ENCODE measurements at places on chromosomes 6 and 20. TPM values are rescaled to one million over a fixed set of nuclear protein-coding genes. Genes with fewer than 3 reads are reported as not detected.

Gene FOXF2
- not detected for total RNA-seq

GRCh38 chr6:92404281-92404680 lies 1015.1 kb downstream of the EPHA7 start:
- H3K4me1 ChIP-seq = no peaks in the 10 kb centered on the region
- H3K27me3 ChIP-seq = no peaks in the 10 kb centered on the region
- DNase-seq = no peak
- no peak overlapping the region for H3K4me3 ChIP-seq

DNA sequence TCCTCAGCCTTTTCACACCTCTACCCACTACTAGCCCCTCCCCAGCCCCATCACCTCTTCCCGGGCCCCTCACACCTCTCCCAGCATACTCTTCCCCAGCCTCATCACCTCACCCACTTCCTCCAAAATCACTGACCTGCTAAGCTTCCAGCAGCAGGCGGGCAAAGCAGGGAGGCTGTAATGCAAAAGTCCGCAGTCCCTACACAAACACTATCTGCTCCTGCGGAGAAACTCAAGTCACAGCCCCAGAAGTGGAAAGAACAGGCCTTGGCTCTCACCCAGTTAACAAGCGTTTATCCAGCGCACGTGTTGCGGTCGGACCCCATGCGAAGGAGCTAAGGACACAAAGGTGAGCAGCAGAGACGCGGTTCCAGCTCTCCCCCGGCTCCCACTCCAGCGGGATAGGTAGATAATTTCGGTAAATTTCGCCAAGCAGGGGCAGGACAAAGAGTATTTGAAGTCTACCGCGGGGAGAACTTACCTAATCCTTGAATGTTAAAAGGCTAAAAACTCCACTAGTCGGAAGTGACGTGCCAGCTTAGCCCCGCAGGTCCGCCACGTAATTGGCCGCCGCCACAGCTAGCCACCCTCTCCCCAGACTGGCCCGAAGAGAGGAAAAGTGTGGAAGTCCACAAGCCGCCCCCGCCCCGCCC lies 728 bp upstream of the TRIM39 start:
- DNase-seq = peak; percentile 64
- H3K4me3 ChIP-seq = peak overlapping the region; percentile 83
- H3K4me1 ChIP-seq = peaks cover 52% of the 10 kb centered on the region
- H3K36me3 ChIP-seq = peaks cover 21% of the 10 kb centered on the region

GRCh38 chr6:11120271-11121005 lies 8.9 kb upstream of the ERVFRD-1 start:
- H3K27ac ChIP-seq = no peak overlapping the region
- H3K36me3 ChIP-seq = no peaks in the 10 kb centered on the region
- DNase-seq = no peak

Gene KIFC1
- total RNA-seq = 1.2 TPM

GRCh38 chr6:117550618-117551242 lies 51.6 kb downstream of the GOPC start:
- H3K27ac ChIP-seq = no peak overlapping the region
- H3K4me3 ChIP-seq = no peak overlapping the region
- H3K27me3 ChIP-seq = no peaks in the 10 kb centered on the region
- DNase-seq = no peak
- no peaks in the 10 kb centered on the region for H3K36me3 ChIP-seq

Gene SLC22A16
- total RNA-seq = not detected

- no peak for DNase-seq
- no peak overlapping the region for H3K4me3 ChIP-seq
- no peaks in the 10 kb centered on the region for H3K4me1 ChIP-seq
These were observed 83.0 kb downstream of the YTHDF1 start for GRCh38 chr20:63132715-63133471.

Gene RPP21
- total RNA-seq = 51.9 TPM

DNA sequence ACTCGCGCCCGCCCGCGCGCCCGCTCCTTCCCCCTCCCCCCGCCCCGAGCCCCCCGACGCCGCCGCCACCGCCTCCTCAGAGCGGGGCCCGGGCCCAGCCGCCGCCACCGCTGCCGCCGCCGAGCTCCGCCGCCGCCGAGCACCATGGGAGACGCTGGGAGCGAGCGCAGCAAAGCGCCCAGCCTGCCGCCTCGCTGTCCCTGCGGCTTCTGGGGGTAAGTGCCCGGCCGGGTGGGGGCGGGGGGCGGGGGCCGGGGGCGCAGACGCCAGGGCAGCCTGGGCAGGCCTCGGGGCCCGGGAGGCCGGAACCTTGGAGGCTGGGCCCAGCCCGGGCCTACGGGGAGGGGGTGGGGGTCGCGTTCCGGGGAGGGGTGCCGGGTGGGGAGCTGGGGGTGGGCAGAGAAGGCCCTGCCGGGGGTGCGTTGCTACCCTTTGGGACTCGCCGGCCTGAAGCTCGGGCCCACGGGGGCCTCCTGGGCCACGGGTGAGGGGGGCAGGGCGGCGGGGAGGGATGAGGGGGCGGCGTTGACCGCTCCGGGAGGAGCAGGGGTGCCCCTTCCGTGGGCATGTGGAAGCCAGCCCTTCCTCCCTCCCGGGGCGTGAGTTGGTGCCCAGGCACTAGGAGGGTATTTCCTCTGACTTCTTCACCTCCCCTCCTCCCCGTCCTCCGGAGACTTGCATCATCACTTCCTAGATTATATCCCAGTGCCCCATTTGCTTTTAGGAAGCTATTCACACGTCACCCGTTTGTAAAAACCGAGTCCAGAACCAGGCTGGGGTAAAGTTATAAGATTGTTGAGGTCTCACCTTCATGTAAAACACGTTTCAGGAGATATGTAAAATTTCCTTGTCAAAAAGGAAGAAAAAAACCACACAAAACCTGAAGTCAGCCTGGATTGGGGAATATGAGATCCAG lies 533 bp downstream of the ZFAND3 start:
- peaks cover 40% of the 10 kb centered on the region for H3K4me1 ChIP-seq
- peak overlapping the region; percentile 89 for H3K27ac ChIP-seq
- no peaks in the 10 kb centered on the region for H3K36me3 ChIP-seq
- H3K27me3 ChIP-seq = no peaks in the 10 kb centered on the region
- DNase-seq = no peak

Gene PRR18
- not detected for total RNA-seq

GRCh38 chr6:2558098-2558680 lies 192.5 kb downstream of the MYLK4 start:
- peaks cover 2% of the 10 kb centered on the region for H3K27me3 ChIP-seq
- no peaks in the 10 kb centered on the region for H3K36me3 ChIP-seq
- H3K27ac ChIP-seq = no peak overlapping the region
- H3K4me3 ChIP-seq = no peak overlapping the region
- no peak for DNase-seq

Gene PTCHD4
- not detected for total RNA-seq

DNA sequence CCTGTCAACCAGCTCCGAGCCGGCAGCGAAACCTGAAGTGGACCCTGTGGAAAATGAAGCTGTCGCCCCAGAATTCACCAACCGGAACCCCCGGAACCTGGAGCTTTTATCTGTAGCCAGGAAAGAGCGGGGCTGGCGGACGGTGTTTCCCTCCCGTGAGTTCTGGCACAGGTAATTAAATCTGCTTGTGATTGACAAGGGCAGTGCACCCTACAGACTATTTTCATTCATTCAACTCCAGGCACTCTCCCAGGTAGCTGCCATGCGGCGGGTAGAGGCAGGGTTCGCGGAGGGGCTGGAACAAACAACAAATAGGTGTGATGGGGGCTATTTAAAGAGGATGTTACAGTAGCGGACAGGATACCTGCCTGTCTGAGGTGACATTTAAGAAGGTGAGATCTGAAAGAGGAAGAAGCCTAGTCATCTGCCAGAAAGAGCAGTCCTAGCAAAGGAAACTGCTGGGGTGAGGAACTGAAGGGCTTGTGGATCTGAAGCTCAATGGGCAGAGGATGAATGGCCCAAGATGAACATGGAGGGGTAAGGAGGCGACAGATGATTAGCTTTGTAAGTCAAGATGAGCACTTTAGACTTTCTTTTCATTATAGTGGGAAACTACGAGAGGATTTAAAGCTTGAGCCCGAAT lies 810 bp downstream of the MRPL18 start:
- H3K36me3 ChIP-seq = peaks cover 54% of the 10 kb centered on the region
- H3K4me1 ChIP-seq = peaks cover 39% of the 10 kb centered on the region
- peak overlapping the region; percentile 84 for H3K4me3 ChIP-seq
- peak overlapping the region; percentile 97 for H3K27ac ChIP-seq
- no peaks in the 10 kb centered on the region for H3K27me3 ChIP-seq
- no peak for DNase-seq

Gene RALY
- total RNA-seq = 112 TPM

DNA sequence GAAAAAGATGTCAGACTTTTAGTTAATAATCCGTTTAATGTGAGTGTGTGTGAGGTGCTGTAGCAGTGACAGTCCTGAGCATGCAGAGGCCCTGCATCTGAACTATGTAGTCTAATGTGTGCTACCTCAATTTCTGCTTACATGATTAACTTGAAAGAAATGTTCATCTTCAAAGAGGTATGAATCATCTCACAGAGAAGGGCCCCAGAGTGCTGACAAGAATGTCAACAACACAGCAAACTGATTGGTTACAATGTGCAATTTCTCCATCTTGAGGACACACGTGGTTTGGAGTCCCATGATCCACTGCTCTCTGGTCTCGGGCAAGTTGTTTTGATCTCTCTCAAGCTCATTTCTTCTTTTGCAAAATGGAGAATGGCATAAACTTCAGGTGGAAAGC lies 61.7 kb upstream of the EMILIN3 start:
- H3K36me3 ChIP-seq = peaks cover 59% of the 10 kb centered on the region
- H3K27ac ChIP-seq = no peak overlapping the region
- H3K4me3 ChIP-seq = no peak overlapping the region
- no peaks in the 10 kb centered on the region for H3K27me3 ChIP-seq
- peaks cover 3% of the 10 kb centered on the region for H3K4me1 ChIP-seq

Gene F13A1
- total RNA-seq = 0.38 TPM

Gene NKAIN4
- total RNA-seq = not detected

Gene NCOA5
- total RNA-seq = 10.5 TPM

Gene WASF1
- total RNA-seq = 0.19 TPM

GRCh38 chr6:158714706-158715105 lies 64.9 kb downstream of the SYTL3 start:
- no peaks in the 10 kb centered on the region for H3K27me3 ChIP-seq
- peaks cover 42% of the 10 kb centered on the region for H3K4me1 ChIP-seq
- no peak overlapping the region for H3K27ac ChIP-seq
- peaks cover 31% of the 10 kb centered on the region for H3K36me3 ChIP-seq
- no peak overlapping the region for H3K4me3 ChIP-seq

Gene GSTA2
- total RNA-seq = not detected

Gene SAMD5
- total RNA-seq = not detected

DNA sequence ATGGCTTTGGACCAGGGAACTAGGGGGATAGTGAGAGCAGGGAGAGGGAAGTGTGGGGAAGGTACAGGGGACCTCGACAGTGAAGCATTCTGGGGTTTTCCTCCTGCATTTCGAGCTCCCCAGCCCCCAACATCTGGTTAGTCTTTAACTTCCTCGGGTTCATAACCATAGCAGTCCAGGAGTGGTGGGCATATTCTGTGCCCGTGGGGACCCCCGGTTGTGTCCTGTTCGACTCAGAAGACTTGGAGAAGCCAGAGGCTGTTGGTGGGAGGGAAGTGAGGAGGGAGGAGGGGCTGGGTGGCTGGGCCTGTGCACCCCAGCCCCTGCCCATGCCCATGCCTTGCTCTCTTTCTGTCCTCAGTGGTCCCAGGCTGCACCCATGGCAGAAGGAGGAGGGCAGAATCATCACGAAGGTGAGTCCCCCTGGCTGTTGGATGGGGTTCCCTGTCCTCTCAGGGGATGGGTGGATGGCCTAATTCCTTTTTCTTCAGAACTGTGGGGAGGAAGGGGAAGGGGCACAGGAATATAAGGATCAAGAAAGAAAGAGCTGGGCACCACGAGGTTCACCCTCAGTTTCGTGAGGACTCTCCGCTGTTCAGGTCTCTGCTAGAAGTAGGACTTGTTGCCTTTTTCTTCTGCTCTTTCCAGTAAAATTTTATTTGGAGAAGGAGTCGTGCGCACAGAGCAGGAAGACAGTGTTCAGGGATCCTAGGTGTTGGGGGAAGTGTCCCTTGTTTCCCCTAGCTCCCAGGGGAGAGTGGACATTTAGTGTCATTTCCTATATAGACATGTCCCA lies 4.2 kb downstream of the VEGFA start:
- H3K4me1 ChIP-seq = peaks cover 38% of the 10 kb centered on the region
- H3K36me3 ChIP-seq = no peaks in the 10 kb centered on the region
- no peak overlapping the region for H3K4me3 ChIP-seq
- H3K27me3 ChIP-seq = peaks cover 25% of the 10 kb centered on the region
- H3K27ac ChIP-seq = no peak overlapping the region

Gene OTOR
- not detected for total RNA-seq

Gene EPHA7
- total RNA-seq = not detected

- H3K27me3 ChIP-seq = no peaks in the 10 kb centered on the region
- H3K4me1 ChIP-seq = no peaks in the 10 kb centered on the region
- H3K27ac ChIP-seq = no peak overlapping the region
- no peak for DNase-seq
These were observed 126.5 kb upstream of the HDGFL1 start for GRCh38 chr6:22442826-22443225.

DNA sequence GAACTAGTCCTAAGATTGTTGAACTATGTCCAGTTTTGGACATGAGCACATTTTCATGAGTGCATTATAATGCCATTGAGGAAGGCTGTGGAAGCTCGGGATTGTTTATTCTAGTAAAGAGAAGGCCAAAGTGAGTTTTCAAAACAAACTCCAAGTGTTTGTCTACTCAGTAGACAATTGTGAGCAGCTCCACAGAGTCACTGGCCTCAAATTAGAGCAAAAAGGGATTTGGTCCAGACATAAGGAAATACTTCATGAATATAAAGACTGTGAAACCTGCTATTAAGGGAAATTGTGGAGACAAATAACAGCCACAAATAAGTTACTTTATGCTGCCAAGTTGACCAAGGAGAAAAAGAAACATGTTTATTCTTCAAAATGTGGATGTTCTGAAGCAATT lies 42.6 kb upstream of the PREP start:
- H3K27ac ChIP-seq = no peak overlapping the region
- no peaks in the 10 kb centered on the region for H3K27me3 ChIP-seq
- no peaks in the 10 kb centered on the region for H3K4me1 ChIP-seq
- H3K36me3 ChIP-seq = no peaks in the 10 kb centered on the region
- DNase-seq = no peak

GRCh38 chr6:155660251-155660977 lies 204.8 kb upstream of the NOX3 start:
- no peak for DNase-seq
- no peaks in the 10 kb centered on the region for H3K36me3 ChIP-seq
- no peaks in the 10 kb centered on the region for H3K27me3 ChIP-seq

DNA sequence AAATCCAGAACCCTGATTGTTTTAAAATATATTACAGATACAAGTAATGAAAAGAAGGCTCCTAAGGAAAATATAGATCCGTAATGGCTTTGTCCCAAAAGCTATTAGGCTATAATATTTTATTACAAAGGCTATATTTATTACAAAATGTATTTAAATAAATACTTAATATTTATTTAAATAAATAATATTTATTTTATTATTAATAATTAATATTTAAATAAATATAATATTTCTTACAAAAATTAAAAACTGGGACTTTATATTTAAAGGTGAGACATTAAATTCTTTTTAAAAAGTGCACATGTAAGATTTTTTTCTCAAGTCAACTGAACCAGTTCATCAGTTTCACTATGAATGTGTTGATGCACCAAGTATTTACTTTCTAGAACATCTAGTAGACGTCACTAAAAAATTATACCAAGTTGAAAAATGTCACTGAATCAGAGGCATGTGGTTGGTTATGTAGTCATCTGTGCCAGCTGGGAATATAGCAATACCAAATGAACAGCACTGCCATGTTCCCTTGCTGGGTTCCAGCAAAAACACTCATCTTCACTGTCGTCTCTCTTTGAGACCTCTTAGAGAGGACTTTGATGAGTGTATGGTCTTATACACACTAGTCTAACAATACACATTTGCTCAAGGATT lies 278.9 kb downstream of the ESR1 start:
- DNase-seq = no peak
- no peak overlapping the region for H3K27ac ChIP-seq
- H3K27me3 ChIP-seq = no peaks in the 10 kb centered on the region
- H3K4me1 ChIP-seq = no peaks in the 10 kb centered on the region
- no peak overlapping the region for H3K4me3 ChIP-seq

Gene CRIP3
- total RNA-seq = 2.0 TPM
